ENCODE measurements at places on chromosomes 1 and 21.

GRCh38 chr1:191760016-191760415, 398.2 kb upstream of the RGS18 start:
- DNase-seq = no peak

DNA sequence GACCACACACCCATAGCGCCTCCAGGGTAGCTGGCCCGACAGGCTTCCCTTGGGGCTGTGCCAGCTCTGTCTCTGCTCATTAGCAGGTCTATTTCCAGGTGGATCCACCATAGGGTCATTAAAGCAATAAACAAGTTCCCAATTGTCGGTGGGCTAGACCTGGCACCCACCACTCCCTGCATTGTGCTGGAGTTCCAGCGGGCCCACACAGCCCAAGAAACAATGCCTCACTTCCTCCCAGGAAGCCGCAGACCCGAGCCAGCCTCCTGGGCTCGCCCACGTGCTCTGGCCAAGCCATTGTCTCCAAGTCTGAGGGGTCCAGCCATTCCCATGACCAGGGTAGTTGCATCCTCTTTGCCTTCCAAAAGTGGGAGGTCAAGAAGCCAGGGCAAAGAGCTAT, 27.5 kb upstream of the SOX13 start:
- no peak for DNase-seq

- no peak for DNase-seq
These were observed 2.3 kb upstream of the MAP3K6 start for GRCh38 chr1:27368869-27369582.

- DNase-seq = no peak
These were observed 24.8 kb downstream of the ZNHIT6 start for GRCh38 chr1:85683292-85684025.

DNA sequence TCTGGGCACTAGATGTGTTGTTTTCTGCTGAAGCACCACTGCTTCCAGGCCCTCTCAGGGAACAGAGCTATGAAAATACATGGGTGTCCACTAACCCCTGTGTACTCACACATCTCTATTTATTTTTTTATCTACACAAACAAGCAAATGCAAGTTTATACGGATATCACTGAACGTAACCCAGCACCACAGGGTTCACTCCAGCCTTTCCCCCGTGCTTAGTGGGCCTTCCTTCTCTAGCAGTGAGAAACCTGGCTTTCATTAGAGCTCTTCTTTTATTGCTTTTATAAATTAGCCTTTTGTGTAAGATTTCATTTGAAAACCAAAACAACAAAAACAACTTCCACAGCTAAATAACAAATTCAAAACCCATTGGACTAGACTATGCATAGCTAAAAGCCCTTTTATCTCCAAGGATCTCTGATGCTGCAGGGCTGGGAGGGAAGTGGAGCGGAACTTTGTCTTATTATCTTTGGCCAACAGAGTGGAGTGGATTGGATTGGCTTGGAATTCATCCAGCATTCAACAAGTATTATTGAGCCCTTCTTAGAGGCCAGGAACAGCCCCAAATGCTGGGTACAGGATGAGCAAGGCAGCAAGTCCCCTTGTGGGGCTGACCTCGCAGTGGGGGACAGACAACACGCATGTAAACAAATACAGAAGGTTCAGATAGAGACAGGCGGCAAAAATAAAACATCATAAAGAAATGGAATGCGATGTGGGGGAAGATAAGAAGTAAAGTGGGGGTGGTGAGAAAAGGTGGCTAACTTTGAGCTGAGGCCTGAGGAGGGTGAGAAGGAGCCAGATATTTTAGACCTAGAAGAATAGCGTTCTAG, 371.8 kb upstream of the POU3F1 start:
- no peak for DNase-seq

- DNase-seq = no peak
These were observed 29.1 kb upstream of the IGSF5 start for GRCh38 chr21:39715804-39716397.

DNA sequence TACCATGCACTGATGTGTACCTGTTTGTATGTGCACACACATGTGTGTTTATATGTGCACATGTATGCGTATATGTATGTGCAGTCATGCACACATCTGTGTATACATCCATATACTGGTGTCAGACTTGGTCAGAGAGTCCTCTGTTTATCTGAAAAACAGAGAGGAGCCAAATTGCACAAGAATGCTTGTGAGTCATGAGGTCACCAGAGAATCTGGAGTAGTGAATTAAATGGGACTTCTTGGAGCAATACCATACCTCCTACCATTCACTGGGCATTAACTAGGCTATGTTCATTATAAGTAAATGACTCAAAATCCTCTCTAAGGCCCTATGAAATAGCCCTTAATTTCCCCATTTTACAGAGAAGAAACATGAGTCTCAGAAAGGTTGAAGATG, 272.1 kb upstream of the C1orf87 start:
- no peak for DNase-seq

GRCh38 chr1:194155962-194156361, 969.5 kb upstream of the B3GALT2 start:
- DNase-seq = no peak

DNA sequence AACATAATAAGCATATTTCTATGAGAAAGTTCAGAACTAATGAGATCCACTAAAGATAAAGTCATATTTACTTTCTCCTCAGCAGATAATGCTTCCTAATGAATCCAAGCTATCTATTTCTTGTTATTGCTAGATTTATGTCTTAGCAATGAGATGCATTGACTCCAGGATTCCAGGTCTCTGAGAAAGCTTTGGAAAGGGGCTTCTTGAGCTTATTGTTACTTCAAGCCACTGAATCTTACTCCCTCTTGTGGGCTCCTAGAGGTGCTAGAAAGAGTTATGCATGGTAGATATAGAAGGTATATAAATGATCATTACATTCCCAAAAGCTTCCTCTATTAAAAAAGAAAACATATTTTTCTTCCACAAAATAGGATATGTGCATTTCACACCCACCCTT, 246.4 kb upstream of the ADAMTS5 start:
- DNase-seq = no peak

GRCh38 chr1:32825181-32825580, 7.7 kb downstream of the S100PBP start:
- DNase-seq = no peak

DNA sequence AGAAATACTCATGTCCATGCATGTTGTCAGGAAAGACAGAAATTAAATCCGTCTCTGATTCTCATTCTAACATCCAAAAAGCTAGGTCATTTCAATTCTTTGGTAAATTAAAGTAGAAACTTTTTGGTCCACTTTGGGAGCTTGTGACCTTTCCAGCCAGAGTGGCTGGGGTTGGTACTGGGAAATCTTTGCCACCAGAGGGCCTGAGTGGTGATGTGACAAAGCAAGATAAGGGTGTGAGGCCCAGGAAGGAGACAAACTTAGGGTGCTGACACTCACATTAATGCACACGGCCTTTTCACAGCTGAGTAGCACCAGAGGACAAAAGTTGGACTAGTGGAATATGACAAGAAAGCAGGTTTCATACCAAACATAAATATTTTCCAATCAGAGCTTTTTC, 144.3 kb downstream of the DNM3 start:
- DNase-seq = no peak
